SK-MEL-5 (cell line): ENCODE measurements at places on chromosomes 5 and 9. TPM values are rescaled to one million over a fixed set of nuclear protein-coding genes. Genes with fewer than 3 reads are reported as not detected.

GRCh38 chr5:76602094-76602726, 21.0 kb downstream of the F2RL2 start:
- no peak for DNase-seq

DNA sequence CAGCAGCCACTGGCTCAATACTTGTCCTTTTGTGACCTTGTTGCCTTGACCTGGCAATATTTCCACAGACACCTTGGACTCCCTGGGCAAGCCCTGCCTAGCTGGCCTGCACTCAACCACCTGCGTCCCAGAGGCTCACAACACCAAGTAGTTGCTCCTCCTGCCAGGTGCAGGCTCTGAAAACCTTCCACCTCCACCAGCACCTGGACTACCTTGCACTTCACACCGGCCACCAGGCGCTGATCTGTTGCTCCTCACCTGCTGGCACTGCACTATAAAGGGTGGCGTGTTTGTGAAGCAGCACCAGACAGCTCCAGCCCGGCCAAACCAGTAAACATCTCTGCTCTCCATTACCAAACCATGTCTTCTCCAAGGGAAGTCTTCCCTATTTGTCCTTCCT, 997.7 kb downstream of the PTPRD start:
- DNase-seq = no peak

Gene GTF3C5
- 58.8 and 64.3 TPM in 2 replicates for total RNA-seq

DNA sequence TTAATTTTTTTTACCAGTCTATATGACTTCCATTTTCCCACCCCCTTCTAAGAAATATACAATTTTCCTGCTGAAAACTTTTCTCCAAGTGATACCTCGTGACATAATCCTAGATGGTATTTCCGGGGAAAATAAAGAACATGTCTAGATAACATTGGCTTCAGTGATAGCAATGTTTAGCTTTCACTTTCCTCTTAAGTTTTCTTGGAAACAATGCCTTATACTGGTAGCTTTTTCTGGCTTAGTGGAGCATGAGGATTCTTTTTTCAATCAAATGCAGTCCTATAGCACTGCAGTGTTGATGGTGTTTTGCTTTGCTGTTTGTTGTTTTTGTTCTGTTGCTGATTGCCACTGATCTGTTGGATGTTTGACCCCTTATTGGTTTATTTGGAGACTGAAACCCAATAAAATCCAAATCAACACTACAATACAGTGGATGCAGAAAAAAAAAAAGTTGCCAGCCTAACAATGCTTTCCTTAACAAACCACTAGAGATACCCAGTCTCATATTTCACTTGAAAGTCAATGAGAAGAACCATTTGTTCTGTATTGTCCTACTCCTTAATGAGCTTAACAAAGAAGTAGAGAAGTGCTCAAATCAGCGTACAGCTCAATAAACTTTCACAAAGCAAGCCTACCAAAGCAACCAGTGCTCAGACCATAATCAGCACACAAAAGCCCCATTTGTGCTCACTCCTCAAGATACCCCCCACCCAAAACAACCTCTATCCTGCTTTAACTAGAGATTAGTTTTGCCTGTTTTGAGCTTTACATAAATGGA, 74.2 kb upstream of the GRAMD2B start:
- peak; percentile 21 for DNase-seq

DNA sequence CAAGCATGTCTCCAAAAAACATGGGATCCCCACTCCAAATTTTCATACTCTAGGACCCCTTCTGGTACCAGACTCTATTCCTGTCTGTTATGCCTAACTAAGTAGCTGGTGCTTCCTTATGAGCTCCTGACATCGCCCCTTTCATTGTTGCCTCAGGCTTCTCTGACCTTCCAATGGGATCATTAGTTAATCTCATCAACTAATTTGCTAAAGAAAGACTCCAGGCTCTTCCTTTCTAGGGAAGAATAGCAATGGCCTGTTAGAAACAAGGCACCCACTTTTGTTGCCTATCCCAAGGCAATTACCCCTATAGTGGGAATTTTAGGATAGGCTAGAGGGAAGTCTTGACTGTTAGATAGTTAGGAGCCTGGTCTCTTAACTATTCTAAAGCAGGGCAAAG, 369.5 kb downstream of the MLLT3 start:
- no peak for DNase-seq

Gene COX7C
- 677 and 707 TPM in 2 replicates for total RNA-seq

GRCh38 chr9:114149765-114150340, 5.5 kb upstream of the COL27A1 start:
- DNase-seq = no peak

- no peak for DNase-seq
Measured at GRCh38 chr9:74555565-74555964, 58.4 kb downstream of the RORB start.

- DNase-seq = no peak
Measured at GRCh38 chr9:68522131-68522530, 18.6 kb downstream of the TMEM252 start.

DNA sequence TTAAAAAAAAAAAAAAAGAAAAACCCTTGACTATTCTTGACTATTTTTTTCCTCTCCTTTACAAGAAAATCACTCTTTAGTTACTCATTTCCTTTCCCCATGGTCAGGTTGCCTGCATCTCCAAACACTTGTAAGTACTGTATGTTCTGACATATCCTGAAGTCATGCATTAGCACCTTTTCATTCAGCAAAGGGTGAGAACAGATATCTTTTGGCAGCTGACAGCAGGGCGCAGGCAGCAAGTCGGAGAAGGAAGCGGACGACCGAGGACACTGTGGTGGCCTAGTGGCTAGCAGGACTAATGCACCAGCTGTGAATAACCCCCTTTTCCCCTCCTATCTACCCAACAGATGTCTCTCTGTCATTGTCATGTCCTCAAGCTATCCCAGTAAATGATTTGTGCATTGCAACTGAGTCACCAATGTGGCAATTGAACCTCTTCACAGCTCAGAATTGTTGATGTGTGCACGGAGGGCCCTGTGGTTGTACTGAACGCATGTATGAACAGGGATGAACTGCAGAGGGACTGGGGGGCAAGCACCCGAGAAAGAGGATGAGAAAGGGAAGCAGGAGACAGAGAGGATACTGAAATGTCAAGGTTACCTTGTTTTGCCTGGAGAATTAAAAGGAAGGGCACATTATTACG, 996.0 kb upstream of the ARRDC3 start:
- DNase-seq = no peak

DNA sequence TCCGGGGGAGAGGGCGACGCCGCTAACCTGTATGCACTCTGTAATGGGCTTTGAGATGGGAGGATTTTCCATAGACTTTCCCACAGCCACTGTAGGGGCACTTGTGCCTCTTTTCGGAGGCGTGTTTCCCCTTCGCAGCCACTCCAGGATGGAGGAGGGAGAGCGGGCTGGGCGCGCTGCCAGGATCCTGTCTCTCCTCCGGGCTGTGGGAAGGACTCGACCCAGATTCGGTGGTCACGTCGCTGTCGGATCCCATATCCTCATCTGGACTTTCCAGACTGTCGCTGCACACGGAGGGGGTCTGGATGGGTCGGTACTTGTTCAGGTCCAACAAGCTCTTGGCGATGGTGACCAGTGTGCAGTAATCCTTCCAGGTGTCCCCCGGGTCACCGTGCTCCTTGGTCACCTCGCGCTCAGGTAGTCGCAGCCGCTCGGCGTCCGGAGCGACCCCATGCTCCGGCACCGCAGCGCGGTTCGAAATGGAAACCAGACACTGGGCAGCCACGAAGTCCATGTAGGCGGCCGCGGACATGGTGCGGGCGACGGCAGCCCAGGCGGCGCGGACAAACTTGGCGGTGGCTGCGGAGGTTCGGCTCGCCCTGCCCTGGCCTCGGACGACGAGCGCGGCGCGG, 1.5 kb downstream of the KLF9 start:
- peak; percentile 56 for DNase-seq

Gene HAPLN1
- not detected in 2 replicates for total RNA-seq

Gene IL3
- not detected in 2 replicates for total RNA-seq

Gene TLX3
- total RNA-seq = not detected in 2 replicates

- no peak for DNase-seq
Measured at GRCh38 chr5:132253008-132253441, 4.5 kb upstream of the PDLIM4 start.

Gene CARTPT
- not detected in 2 replicates for total RNA-seq

DNA sequence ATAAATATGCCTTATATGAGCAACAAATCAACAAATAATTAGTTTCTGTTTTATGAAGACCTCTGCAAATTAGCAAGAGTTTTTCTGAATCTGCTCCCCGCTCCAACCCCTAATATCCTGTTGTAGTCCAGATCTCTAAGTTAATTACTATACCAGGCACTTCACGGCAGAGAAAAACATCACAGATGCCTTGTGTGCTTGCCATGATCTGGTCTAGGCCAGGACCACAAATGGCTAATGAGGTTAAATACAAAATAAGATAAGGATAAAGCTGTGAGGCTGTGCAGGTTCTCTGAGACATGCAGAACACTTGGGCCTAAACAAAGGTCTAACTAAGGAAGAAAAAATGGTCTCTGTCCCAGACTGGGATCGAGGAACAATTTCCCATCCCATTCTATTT, 150.8 kb downstream of the SLIT3 start:
- no peak for DNase-seq

GRCh38 chr5:74042559-74042958, 416.6 kb downstream of the ARHGEF28 start:
- DNase-seq = no peak

DNA sequence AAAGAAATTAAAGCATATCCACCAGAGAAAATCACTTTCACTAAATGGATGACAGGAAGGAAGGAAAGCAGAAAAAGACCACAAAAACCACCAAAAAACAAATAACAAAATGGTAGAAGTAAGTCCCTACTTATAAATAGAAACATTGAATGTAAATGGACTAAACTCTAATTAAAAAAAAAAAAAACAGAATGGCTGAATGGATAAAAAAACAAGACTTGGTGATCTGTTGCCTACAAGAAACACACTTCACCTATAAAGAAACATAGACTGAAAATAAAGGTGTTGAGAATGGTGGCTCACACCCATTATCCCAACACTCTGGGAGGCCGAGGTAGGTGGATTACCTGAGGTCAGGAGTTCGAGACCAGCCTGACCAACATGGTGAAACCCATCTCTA, 122.9 kb downstream of the HMHB1 start:
- DNase-seq = no peak

DNA sequence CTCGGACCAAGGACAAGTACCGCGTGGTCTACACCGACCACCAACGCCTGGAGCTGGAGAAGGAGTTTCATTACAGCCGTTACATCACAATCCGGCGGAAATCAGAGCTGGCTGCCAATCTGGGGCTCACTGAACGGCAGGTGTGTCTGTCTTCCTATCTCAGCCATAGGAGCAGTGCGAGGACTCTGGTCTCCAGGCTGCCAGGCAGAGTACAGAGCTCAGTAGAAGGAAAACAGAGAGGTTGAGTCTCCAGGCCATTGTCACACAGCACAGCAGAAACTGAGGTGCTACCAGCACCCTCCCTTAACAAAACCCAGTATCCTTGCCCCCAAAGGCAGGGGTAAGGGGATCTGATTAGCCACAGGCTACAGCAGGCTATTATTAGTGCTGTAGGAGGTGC, 7.1 kb upstream of the SLC6A7 start:
- no peak for DNase-seq

Gene CHSY3
- total RNA-seq = 7.5 and 7.8 TPM in 2 replicates

DNA sequence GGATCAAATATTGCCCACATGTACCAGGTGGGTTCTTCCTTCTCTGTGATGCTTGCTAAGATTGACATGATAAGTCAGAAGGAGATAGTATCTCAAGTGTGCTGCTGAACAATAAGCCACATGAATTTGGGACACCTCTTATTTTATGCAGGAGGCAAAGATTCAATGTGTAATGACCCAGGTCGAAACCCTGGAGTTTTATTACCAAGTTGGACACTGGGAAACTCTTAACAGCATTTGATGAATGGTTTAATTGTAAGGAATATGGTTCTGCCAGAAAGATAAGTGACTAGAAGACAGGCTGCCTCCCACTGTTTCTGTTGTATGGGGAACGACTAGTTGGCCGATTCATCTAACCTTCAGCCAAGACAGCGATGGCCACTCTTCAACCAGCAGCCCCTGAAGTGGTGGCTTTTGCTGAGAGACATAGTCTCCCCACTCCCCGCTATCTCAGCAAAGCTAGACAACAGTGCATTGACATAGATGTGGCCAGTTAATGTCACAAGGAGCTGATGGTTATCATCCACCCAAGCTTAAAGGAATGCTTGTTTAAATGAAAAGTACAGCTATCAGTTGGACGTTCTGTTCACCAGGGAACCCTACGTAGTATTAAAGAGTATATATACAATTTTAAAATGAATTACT, 407.7 kb downstream of the KDM4C start:
- DNase-seq = peak; percentile 3

Gene NTNG2
- total RNA-seq = 0.37 and 0.67 TPM in 2 replicates

Gene ADRA1B
- total RNA-seq = not detected in 2 replicates

- DNase-seq = no peak
Measured at GRCh38 chr9:69221036-69221435, 47.0 kb downstream of the TJP2 start.

GRCh38 chr5:127985811-127986325, 97.7 kb upstream of the SLC12A2 start:
- no peak for DNase-seq

Gene QRFP
- not detected in 2 replicates for total RNA-seq

DNA sequence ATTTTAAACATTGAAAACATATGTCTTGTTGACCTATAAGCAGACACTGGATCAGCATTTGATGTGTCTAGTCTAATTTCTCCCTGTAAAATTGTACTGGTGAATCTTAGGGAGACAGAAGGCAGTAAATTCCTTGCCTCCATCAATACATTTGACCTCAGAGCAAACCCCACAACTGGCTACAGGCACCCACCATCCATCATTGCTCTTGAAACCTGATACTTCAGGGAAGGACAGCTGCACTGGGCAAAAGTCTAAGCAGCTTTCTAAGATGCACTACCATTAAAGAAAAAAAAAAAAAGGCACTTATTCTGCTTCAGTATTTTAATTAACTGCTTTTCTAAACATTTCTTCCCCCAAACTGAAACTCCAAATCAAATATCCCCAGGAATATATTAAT, 1051.3 kb upstream of the DMAC1 start:
- no peak for DNase-seq

- no peak for DNase-seq
Measured at GRCh38 chr5:120415985-120416384, 48.1 kb upstream of the PRR16 start.

Gene EGFLAM
- 0.05 TPM in 1 of 2 replicates, not detected in the other for total RNA-seq

DNA sequence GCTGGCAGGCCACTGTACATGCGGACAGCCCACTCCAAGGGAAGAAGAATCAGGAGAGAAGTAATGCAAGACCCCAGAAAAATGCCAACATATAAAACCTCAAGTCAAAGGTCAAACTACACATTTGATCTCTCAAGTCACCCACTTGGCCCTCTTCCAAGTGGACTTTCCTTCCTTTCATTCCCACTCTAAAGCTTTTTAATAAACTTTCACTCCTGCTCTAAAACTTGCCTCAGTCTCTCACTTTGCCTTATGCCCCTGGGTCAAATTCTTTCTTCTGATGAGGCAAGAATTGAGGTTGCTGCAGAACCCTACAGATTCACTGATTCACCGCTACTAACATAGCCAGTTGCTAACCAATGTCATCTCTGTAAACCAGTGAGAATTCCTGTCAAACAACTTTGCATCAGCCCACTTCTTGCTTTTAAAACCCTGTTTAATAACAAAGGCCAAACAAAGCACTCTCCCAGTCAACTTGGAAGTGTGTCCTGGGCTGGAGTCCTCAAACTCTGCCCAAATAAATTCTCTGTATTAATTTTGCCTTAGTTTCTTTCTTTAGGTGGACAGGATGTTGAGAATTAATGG, 6.9 kb upstream of the ATP6V1G1 start:
- no peak for DNase-seq
